Mammary epithelial cell (primary cell): ENCODE measurements at places on chromosomes 7 and 10. TPM values are rescaled to one million over a fixed set of nuclear protein-coding genes. Genes with fewer than 3 reads are reported as not detected.

SH2B2 gene
- total RNA-seq, result 3.0 TPM

SHOC2 gene
- total RNA-seq, result 51.1 and 62.9 TPM in 2 replicates

SPDYE16 gene
- under 0.01 TPM for total RNA-seq

- DNase-seq, result no peak
Observed at GRCh38 chr10:100114976-100115770, 33.5 kb upstream of the CPN1 start.

- DNase-seq, result no peak
Observed at GRCh38 chr10:74110120-74110519, 40.5 kb downstream of the AP3M1 start.

DNA sequence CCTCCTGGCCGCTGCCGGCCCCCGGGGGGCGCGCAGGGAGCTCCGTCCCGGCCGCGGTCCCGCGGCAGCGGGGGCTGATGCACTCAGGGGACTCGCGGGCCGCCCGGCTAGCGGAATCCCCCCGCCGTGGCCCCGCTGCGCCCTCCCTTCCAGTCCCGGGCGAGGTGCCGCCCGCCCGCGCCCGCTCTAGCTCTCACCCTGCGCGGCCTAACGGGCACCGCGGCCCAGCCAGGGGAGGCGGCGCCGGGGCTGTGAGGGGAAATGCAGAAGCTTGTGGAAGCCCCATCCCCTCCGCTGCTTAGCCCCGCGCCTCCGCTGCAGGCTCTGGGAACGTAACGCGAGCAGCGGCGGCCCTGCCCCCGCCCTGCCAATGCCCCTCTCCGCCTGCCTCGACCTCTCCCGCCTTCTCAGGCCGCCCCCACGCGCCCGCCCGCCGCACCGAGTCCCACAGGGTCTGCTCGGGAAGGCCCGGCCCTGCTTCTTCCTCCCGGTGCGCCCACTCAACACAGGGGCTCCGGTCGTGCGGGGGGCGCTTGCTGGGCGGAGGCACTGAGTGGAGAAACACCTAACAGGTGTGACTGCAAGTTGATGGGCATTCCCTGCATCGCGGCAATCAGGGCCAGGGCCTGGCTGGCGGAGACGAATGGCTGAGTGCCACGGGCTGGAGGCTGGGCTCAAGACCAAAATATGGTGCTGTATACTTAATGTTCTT, 384 bp upstream of the TMEM229A start:
- DNase-seq, result no peak

DNA sequence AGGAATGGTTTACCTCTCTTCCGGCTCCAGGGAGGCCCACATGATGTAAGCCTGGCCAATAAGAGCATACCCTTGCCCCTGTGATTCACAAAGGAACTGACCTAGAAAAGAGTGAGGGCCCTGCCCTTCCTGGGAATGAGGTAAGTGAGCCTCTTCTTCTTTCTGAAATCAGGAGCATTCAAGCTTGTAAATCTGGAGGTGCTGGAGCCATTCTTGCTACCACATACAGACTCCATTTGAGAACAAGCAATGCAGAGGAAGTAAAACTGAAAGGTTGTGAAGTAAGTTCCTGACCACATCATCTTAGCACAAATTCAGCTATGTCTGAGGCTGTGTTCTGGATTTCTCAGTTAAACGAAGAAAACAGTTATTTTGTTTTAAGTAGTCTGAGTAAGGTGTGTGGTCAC, 132.2 kb downstream of the CD36 start:
- DNase-seq, result no peak

DNA sequence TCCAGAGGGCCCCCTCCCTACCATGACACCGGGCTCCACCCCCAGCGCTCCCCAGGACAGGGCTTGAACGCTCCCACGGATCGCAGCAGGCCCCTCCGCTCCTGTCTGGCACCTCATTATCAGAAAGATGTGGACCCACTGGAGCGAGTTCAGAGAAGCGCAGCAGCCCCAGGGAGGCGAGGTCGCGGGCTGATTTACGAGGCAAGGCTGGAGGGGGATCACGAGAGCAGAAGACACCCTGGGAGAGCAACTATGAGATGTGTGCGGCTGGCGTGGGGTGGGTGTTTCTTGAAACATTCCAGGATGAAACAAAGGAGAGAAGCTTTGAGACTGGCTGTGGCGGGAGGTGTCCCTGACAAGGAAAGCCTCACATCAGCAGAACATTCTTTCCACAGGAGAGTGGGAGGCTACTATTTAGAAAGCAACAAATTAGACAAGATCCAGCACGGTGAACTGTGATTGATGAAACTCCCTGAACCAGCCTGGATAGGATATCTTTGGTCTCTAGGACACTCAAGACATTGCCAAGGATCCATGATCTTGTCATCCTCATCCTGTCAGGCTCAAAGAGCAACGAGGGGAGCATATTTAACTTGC, 66.0 kb downstream of the JCAD start:
- no peak for DNase-seq

- no peak for DNase-seq
Observed at GRCh38 chr10:27944005-27944404, 54.9 kb downstream of the ODAD2 start.
